Astrocyte of the spinal cord (primary cell): ENCODE measurements at places on chromosomes 3 and 15.

GRCh38 chr3:52852419-52852818, 17.6 kb upstream of the MUSTN1 start:
- DNase-seq: no peak

DNA sequence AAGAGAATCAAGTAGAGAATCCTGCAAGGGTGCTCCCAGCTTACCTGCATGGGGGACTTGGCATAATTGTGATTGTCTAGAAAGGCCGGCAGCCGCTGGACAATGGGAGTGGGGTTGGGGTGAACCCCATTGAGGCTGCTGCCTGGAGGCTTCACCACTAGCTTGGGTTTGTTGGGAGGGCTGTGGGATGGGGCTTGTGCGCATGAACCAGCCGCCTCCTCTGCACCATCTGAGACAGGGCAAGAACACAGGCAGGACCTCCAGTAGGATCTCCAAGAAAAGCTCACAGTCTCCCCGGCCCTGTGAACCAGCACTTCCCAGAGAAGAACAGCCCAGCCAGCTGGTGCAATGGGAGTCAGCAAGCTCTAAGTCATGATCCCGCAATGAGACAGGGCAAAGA, 39.8 kb downstream of the SEMA3G start:
- DNase-seq: no peak

DNA sequence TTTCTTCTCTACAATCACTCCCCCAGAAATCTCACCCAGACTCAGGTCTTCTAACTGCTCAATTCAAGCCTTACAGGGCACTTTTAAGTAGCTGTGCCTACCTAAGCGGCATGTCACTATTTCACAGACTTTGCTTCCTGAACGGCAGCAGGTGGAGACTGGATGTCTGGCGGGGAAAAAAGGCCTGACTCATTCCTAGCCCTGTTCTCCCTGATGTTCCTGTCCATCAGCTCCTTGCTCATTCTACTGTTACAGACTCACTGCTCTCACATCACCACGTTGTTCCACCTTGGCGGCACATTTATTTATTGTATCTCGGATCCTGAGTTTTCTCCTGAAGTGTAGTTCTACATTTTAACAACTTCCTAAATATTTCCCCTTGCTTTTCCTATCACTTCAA, 52.6 kb upstream of the ATP11B start:
- no peak for DNase-seq

DNA sequence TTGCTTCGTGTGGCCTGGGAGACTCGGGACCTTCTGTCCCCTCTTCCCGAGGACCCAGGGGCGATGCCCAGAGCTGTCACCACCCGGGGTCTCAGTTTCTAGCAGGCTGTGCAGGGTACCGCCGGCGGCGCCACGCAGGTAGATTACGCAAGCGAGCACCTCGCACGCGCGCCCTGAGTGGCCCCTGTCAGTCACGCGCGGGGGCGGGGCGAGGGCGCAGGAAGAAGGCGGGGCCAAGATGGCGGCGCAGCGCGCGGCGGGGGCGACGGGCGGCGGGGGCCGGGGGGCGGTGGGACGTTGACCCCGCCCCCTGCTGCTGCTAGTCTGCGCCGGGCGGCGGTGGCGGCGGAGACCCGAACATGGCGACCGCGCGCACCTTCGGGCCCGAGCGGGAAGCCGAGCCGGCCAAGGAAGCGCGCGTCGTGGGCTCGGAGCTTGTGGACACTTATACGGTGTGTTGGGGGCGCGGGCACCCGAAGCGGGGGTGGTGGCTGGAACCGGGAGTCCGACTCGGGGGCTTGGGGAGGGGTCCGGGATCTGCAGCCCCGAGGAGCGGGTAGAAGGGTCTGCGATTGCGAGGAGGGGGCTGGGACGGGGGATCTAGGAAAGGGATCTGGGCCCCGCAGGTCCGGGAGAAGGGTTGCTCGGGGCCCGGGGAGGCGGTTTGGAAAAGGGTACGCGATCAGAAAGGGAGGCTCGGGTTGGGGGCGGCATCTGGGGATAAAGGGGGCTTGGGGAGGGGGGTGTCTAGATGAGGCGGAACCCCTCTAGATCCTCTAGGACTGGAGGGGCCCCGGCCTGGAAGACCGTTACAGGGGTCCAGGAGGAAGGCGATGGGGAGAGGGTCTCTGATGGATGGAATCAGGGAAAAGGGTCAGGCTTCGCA, at the start of gene NISCH:
NISCH (plus strand) TSS at position 322 of the 886 bp plus-strand sequence; CDS start at position 360, 38 bp downstream.
- peak; percentile 58 for DNase-seq

- no peak for DNase-seq
These were observed 134.3 kb downstream of the VGLL4 start for GRCh38 chr3:11509173-11510000.

DNA sequence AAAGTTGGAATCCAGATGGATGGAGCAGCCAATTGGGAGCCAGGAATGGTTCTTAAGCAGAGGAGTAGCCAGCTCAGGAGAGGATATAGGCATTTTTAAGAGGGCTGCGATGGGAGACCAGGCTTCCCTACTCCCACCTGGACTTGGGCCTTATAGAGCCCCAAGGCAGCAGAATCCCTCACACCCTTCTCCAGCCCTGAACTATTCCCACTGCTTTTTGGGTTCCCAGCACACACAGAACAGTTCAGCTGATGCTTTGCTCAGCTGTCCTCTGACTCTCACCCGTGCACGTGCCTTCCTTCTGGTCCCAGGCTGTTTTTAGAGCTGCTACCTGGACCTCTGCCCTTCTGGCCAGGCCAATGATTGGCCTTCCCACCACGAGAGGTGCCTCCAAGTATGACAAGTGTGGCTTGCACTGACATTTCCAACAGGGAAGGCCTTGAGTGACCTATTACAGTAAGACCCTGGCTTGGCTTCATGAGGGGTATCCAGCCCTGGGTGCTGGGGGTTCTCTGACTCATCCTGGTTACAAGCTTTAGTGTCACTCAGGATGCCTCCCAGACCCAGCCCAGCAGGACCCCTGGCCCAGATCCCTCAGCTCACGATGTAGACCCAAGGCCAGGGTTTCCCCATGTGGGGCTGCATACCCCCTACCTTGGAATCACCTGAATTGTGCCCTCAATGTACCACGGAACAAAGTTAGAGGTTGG, 25.2 kb downstream of the NOX5 start:
- DNase-seq: no peak

GRCh38 chr3:104952146-104952972, 414.4 kb upstream of the ALCAM start:
- peak; percentile 90 for DNase-seq

- no peak for DNase-seq
These were observed 11.7 kb downstream of the RASGRF1 start for GRCh38 chr15:79078763-79079410.

DNA sequence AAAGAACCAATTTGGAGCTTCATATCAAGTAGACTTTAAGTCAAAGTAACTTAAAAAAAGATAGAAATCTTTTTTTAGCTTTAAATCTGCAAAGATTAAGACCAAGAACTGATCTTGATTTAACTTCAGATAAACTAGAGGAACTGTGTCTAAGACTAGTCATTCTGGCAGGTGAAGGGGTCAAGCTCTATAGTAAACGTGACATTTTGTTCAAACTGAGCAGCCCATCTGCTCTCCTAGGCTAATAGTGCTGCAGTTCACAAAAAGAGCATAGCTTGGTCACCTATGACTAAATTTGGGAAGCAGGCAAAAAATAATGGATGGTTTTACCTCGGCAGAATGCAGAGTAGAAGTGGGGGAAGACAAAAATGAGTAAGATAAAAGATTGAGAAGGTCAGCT, 168.8 kb upstream of the ALCAM start:
- no peak for DNase-seq

DNA sequence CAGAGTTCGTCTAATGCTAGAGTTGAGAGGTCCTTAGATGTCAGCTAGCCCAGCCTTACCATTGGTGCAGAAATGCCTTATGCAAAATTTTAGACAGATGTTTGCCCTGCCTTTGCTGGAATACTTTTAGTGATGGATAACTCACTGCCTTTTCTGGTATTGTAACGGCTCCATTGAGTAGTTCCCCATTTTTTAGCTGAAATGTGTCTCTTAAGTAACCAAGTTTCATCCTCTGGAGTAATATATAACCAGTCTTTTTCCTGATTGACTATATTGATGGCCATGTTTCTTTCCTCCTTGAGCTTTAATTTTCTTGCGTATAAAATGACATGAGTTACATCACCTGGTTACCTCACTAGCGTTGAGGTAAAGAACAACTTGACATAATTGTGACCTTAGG, 45.0 kb downstream of the SNRK start:
- no peak for DNase-seq

DNA sequence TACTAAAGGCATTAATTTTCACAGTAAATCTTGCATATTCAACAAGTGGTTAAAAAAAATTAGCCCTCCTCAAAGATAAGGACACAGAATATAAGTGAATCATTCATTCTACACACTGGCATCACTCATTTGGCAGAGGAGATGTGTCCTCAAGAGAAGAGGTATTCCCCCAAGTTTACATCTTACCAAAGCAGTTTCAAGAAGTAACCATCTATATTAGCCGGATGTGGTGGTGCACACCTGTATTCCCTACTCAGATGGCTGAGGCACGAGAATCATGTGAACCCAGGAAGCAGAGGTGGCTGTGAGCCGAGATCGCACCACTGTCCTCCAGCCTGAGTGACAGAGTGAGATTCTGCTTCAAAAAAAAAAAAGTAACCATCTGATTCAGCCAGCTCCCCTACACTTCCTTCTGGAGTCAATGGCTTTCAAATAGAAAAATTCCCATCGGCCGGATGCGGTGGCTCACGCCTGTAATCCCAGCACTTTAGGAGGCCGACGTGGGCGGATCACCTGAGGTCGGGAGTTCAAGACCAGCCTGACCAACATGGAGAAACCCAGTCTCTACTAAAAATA, 15.4 kb downstream of the RAF1 start:
- DNase-seq: no peak

GRCh38 chr3:102410616-102411015, 24.2 kb upstream of the ZPLD1 start:
- DNase-seq: peak; percentile 63

GRCh38 chr3:28476194-28476593, 127.6 kb upstream of the AZI2 start:
- peak; percentile 64 for DNase-seq
